Heart right ventricle (tissue), 16 donors: ENCODE measurements at places on chromosomes 16 and 17.
A peak's percentile ranks its signal among the peaks of the same experiment; 100 is the strongest.

DNA sequence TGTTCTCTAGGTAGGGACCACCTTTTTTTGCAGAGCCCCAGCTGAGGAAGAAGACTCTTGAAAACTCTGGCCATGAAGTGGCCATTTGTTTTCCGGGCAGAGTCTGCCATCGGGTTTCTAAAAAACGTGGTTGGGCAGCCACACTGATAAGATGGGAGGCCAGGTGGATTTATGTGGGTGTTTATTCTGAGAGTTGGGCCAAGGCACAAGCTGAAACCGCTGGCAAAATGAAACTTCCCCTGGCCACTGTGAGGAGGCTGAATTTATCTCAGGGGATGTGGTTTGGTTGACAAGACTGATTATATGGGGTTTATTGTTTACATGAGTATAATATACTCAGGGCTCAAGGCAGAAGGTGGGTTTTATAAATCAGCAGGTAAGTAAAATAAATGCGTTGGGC lies 421.8 kb downstream of the UTP18 start:
- no peak for DNase-seq

DNA sequence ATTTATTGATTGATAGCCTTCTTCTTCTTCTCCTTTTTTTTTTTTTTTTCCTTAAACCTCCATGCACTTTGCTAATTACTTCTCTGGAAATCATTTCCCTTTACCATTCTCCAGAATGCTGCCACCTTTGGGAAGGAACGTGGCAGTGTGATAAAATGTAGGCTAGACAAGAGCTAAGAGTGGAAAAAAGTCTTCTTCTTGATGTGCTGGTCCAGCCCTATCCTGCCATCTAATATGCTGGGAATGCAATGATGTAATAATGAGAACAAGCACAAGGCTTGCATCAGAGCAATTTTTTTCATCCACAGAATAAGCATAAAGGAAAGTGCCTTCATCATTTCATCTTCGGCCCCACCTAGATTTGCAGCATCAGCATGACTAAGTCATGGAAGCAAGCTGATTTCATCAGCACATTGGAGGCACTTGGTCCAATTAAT lies 128.7 kb upstream of the ZFHX3 start:
- DNase-seq = no peak

DNA sequence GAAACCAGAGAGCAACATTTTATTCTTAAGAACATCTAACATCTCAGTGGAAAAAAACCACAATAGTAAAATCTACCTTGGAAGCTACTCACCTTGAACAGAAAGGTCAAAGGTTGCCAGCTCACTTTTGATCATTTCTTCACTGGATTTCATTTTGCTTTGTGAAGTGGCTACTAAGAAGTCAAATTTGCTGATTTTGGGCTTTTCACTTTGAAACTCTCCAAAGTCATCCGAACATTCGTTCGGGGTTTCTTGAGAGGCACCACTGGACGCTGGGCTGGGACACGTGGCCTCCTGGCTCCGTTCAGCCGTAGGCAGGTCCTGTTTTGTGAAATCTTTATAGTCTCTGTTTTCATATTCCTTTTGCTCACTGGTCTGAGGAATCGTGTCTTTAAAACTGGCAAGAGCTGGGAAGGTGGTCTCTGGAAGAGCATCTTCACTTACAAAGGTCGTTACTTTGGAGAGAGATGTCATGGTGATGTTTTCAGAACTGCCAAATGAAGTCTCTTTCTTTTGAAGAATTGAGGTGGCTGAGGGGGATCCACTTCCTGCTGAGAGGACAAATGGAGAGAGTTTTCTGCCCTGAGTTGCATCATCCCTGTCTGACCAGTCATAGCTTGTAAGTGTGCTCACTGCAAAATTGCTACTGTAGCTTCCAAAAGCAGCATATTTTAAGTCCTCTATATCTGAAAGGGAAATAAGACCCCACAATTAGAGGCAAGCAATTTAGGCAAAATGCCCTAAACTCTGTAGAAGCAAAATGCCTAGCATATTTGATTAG lies 52.4 kb downstream of the DUSP14 start:
- no peak for DNase-seq

DNA sequence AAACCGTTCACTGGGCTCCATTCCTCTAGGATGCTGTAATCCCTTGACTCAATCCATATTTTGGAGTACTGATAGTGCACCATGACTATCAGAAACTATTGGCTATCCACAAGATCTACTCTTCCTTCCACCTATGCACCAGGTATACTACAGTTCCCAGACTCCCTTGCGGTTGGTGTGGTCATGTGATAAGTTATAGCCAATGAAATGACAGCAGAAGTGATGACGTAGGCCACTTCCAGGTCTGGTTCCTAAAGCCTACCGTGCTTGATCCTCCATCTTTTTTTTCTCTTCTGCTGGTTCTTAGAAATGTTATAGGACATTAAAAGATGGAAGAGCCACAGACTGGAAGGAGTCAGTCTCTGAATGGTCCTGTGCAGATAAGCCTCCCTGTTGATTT lies 278.8 kb upstream of the C16orf82 start:
- no peak for DNase-seq

DNA sequence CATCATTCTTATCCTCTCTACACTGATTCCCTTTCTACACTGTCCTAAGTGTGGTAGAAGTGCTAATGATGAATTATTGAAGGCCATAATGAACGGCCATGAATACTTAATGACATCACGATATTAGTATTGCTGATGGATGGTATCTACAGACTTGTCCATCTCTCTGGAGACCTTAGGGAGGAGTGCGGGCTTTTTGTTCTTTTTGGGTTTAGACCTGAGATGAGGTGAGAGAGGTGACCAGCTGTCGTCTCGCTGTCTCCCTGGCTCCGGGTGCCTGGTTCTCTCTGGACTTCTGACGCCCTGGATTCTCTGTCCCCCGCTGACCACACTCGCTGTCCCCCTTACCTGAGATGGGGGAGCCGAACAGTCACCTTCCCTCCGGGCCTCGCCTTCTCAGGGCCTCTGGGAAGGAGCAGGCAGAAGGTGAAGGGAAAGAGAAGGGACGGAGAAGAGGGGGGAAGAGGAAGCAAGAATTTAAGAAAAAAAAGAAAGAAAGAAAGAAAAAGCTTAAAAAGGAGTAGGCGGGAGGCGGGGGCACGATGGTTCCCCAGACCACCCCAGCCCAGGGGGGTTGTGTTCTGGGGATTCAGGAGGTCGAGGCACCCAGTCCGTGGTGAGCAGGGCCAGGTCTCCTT lies 17.1 kb downstream of the SGCA start:
- no peak for DNase-seq

DNA sequence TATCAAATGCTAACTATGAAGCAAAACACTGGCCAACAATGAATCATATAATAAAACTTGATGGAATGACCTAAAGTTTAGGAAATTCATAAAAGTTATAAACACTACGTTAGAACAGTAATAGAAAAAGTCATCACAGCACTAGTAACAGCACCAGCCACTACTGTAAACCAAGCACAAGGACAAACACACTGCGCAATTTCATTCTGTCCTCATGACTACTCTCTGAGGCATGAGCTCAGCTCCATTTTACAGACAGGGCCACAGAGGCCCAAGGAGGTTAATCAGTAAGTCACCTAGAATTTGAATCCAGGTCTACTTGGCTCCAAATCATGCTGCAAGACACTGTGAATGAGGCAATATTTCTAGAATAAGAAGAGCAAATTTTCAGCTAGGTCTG lies 13.4 kb downstream of the EMC8 start:
- DNase-seq = no peak

GRCh38 chr17:17913695-17914332 lies 58.4 kb downstream of the TOM1L2 start:
- DNase-seq = peak; percentile 50

GRCh38 chr16:8866118-8866883 lies 2.5 kb downstream of the CARHSP1 start:
- DNase-seq = peak; percentile 63

GRCh38 chr17:33097411-33097810 lies 105.8 kb downstream of the SPACA3 start:
- no peak for DNase-seq

DNA sequence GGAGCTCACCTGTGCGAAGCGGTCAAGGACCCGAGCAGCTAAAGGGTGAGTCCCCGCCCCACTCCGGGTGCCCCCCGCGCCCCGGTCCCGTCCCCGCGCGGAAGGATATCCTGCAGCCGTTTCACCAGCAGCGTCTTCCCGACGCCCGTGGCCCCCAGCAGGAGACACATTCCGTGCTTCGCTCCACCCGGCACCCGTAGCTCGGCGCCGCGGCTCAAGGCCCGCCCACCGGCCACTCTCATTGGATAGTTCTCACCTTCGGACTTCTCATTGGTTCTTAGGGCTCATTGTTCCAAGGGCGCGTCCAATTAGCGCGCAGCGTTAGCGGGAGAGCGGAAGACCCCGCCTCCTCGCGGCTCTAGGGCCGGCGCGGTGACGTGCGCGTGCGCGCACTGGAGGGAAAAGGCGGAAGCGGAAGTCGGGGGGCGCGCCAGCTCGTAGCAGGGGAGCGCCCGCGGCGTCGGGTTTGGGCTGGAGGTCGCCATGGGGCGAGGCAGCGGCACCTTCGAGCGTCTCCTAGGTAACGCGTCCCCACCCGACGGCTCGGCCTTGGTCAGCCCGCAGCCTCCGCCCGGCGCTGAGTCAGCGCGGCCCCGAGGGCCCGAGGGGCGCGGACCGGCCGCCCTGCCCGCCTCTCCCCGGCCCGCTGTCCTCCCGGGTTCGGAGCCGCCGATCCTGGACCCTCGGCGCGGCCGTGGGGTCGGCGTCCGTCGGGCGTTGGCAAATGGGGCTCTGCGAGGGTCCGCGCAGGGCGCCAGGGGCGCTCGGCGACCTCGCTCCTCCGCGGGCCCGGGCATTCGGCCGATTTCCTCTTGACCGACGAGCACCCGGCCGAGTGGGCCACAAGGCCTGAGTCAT lies at the start of the genes ARL16 and HGS:
Gene ARL16 (minus strand): TSS at position 214 of the 858 bp plus-strand sequence. CDS start 44 bp downstream, at position 170.
Gene HGS (plus strand): TSS at position 428 of the 858 bp plus-strand sequence. CDS start 56 bp downstream, at position 484.
- DNase-seq = peak; percentile 98

GRCh38 chr17:7932949-7933348 lies 943 bp downstream of the CNTROB start:
- no peak for DNase-seq

DNA sequence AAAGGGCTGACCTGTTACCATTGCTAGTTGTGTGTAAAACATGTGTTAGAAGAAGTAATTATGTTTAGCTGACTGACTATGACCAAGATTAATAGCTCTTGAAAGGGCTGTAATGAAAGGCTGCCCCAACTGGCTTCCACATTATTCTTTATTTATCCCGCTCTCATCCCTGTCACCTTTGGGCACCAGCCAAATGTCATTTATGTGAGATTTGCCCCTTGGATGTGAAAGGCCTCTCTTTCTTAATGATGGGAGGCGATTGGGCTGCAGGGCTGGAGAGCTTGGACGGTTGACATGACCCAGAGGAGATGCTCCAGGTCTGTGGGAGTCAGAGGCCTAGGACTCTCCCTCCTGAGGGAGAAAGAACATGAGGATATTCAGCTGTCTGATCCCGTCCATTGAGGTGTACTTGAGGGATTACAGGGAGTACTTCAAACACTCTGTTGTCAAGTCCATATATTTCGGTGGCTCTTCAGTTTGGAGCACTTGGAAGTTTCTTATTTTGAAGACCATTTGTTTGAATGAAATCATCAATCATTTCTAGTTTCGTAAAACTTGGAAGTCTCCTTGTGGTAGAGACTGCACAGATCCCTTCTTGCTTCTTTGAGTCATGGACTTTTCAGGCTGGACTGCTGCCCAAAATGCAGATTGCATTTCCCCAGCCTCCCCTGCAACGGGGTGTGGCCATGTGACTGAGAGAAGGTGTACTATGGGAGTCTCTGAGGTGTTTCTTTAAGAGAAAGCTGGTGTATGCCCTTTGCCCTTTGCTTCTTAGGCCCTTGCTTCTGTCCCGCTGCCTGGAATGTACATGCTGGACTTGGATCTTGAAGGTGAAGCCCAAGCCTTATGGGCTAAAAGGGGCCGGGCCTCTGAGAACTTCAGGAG lies 51.3 kb downstream of the FTO start:
- no peak for DNase-seq

- no peak for DNase-seq
These were observed 723.4 kb downstream of the MAF start for GRCh38 chr16:78877114-78877655.

- DNase-seq = no peak
These were observed 62.4 kb upstream of the MED9 start for GRCh38 chr17:17414341-17414805.

DNA sequence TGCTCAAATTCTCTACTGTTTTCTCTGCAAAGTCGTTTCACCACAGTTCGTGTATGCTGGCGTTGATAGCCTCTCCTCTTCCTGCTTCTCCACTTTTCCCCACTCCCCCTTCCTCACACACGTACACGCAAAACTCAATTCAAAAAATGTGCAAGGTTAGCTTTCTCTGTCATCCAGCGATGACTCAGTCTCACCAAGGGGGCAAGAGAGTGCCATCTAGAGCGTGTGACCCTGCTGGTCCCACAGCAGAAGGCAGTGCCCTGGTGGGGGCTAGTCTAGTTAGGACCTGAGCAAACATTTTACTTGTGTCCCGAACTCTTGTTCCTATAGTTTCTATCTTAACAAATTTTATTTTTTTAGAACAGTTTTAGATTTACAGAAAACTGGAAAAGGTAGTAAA lies 121.2 kb upstream of the CHMP6 start:
- no peak for DNase-seq

GRCh38 chr16:2719328-2720063 lies 528 bp downstream of the PRSS27 start:
- no peak for DNase-seq

GRCh38 chr17:65644545-65644944 lies 83.1 kb upstream of the AXIN2 start:
- DNase-seq = no peak

DNA sequence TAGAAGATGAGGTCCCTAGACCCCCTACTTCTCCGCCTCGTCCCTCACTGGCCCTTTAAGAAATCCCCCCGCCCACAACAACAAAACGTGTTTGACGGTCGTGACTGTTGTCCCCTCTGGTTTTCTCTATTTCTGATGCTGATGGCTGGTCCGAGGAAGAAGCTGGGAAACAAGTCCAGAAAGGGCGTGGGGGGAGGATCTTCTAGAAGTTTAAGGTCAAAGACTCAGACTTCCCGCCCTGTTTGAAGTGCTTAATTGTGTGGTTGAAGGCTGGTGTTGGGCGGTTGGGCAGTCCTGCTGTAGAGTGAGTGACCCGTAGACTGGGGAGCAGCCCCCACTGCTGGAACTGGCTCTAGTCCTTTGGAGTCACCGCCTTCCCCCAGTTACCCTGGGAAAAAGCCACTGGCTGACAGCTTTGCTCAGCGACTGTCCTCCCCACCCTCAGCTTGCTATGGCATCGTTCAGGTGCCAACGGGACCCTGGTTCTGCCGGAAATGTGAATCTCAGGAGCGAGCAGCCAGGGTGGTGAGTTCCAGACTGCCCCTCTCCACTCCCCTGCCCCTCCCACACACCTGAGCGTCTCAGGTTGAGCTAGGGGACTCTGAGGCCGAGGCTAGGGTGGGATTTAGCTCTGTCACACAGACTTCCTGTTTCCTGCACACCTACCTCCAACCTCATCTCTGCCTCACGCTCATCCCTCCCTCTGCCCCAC lies 1.6 kb downstream of the MLLT6 start:
- no peak for DNase-seq

DNA sequence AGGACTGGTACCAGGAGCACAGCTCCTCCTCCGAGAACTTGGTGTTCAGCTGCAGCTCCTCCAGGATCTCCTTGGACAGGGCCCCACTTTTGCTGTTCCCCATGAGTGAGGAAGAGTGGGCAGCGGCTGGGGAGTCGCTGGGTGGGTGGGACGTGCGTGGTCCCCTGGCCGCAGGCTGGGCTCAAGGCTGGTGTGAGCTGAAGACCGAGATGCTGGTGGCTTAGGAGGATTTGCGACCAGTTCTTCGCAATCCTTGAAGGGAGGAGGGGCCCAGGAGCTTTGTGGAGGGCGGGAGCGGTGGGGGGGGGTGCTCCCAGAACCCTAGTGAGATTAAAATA lies at the start of gene RCVRN:
Gene RCVRN (minus strand): TSS at position 194 of the 338 bp plus-strand sequence. CDS start 91 bp downstream, at position 103.
- no peak for DNase-seq
